ENCODE measurements at places on chromosomes 5 and 9.

DNA sequence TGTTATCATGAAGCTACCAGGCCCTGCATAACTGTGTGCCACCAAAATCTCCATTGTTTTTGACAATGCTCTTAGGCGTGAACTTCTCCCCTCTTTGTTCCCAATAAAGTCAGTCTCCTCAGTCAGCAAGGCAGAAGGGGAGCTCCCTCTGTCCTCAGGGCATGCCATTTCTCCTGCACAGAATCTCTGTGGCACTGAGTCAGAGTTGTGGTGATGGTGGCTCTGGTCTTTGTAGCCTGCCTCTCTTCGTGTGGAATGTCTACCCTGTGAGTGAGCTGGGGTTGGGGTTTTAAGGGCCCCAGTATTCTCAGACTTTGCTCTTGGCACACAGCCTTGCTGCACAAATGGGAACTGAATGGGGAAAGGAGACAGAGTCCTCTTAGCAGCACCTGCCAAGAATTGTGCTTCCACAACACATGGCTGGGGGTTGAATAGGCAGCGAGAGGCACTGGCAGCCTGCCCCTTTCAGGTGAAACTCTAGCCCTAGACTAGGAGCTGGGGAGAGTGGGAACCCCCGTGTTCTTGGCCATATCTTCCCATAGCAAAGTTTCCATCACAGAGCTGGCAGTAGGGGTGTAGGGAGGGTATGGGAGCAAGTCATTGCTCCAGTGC is 146.6 kb downstream of the SH3GL2 start:
- no peak for DNase-seq

GRCh38 chr9:136868644-136869043 is 2.5 kb upstream of the EDF1 start:
- no peak for DNase-seq

- no peak for DNase-seq
These were observed 62.0 kb upstream of the RNU6ATAC start for GRCh38 chr9:134226221-134226930.

DNA sequence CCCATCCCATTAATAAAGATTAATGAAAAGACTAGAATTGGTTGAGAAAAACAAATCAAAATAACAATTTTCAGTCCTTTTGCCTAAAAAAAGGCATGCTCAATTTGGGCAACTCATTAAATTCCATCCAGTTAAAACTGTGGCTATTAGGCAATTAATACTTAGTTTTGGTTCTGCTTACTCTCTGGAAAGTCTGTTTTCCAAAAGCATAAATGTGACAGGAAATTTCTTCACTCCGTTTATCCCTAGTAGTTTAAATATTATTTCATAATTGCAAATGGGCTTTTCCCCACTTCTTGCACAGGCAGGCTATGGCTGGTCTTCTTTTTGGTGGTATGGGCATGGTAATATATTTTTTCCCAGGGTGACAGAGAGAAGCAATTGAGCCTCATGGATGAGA is 373.3 kb upstream of the KLF4 start:
- DNase-seq: no peak

GRCh38 chr5:66057239-66057638 is 86.9 kb upstream of the SREK1 start:
- no peak for DNase-seq

DNA sequence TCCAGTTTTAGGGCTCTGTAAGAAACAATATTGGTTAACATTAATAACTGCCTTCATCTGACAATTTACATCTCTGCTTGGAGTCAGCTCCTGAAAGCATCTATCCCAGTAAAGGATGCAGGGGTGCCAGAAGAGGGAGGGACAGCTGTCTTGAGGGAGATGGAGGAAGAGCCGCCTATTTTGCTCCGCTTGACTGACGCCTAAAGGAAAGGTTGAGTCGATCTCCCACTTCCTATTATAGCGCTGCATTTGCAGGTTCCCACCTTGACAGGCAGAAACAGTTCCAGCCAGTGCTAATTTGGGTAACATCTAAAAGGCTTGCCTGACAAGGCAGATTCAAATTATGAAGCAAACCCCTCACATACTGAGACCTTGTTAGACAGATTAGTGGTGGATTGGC is 374.6 kb downstream of the SPATA31D1 start:
- no peak for DNase-seq

GRCh38 chr5:170327168-170327567 is 29.6 kb upstream of the LCP2 start:
- no peak for DNase-seq

- no peak for DNase-seq
These were observed 5.8 kb upstream of the PAIP2 start for GRCh38 chr5:139335811-139336210.

GRCh38 chr5:96088706-96089498 is 127.3 kb upstream of the ELL2 start:
- no peak for DNase-seq

GRCh38 chr9:126842977-126843799 is 17.3 kb upstream of the ZBTB34 start:
- DNase-seq: no peak

DNA sequence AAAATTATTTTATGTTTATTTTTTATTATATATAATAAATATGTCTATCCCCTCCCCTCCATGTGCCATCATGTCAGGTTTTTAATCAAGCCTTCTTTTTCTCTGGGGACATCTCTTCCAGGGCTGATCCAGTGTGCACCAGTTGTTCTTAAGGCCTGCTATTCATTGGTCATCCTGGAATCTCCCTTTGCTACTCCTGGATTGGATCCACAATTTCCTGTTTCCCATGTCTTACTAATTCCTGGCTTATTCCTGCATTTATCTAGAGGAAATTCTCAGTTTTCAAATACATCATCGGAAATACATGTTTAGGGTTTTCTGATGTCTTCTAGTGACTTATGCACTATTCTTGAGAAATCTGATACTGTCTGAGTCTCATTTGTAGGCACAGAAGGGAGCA is 56.8 kb downstream of the ANGPTL2 start:
- DNase-seq: no peak

DNA sequence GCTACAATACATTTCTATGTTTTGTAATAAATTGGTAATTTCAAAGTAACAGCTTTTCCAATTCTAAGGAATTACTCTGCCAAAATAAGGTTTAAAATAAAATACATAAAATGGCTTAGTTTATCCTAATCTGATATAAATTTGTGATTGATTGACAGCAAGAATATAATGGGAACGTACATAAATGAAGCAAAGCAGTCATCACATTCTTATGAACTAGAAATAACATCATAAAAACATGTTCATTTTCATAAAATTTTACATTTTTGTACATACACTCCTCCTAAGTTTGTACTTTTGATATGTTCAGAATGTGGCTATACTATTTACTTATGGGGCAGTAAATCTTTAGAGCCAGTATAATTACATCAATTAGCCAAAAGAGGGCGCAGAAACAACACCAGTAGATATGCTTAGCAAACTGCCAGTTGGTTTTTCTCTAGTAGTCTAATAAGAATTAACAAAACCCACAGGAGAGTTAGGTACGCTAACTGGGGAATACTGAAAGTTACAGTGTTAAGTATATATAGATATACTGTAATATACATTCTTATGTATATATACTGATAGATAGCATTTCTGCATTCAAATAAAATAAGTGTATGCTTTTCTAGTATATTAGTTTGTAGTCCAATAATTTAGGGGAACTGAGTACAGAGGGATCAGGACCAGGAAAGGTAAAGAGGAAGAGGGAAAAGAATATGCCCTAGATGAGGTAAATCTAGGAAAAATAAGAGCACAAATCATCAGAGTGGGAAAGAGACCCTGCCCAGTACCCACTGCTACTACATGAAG is 76.8 kb downstream of the ZDHHC21 start:
- DNase-seq: no peak

DNA sequence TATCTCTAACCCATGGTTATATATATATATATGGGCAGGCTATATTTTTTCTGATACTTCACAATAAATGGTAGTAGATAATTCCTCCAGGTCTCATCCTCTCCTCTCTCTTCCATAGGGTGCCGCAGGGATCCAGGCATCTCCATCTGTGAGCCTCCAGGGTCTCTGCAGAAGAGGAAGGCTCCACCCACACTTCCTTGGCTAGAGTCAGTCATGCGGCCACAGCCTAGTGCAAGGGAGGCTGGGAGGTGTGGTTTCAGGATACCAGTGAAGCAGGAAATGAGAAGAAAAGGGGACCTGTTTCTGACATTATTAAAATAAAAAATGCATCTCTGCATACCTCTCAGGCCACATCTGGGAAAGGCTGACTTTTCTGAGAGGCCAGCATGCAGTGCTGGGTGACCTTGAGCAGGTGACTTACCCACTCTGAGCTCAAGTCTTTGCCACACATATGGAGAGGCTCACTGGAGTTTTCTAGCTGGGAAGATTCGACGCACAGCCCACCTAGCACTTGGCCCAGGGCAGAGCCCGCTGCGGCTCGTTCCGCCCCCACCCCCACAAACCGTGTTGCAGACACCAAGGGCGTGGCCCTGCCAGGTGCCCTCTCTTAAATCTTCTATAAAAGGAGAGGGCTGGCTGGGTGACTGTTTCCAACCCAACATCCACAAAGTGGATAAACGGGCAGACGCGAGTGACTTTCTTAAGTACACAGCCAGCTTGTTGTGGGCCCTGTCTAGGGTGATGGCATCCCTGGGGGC is 47.9 kb downstream of the OLFM1 start:
- no peak for DNase-seq

DNA sequence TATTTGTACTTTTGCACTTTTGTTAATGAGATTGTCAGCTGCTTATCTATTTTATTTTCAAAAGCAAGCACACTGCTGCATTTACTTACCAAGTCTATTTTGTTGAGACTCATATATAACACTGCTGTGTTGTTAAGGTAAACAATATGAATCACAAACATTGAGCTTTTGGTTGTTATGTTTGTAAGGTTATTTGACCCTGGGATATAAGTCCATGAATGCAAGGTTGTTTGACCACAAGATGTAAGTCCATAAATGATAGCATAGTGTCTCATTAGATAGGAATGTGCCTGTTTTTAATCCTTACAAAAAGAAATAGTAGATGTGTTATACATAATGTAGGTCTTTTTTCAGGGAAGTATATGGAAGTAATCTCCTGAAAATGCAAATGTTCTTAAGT is 845.9 kb downstream of the CDH9 start:
- DNase-seq: no peak

DNA sequence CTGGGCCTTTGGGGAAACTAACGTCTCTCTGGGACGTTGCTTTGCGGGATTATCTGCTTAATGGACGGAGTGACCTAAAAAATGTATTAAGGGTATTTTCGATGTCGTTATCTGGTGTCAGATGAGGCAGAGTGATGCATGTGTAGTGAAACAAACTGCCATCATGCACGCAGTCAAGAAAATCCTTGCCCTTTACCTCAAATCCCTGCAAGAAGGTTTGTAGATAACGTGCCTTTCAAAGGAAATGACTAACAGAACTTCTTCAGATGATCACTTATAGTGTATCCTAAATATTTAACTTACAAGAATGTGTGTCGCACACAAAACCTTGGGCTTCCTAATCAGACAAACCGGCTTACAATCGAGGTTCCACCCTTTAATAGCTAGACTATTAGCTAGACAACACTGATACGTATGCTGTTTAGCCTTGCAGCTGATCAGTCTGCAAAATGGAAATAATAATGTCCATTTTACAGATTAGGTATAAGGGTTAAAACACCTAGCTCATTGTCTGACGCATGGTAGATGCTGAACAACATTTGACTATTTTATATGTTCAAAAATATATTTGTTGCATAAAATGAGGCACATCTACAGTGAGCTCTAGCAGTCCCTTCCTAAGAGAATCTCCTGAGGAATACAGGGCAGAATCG is 541 bp upstream of the TBCA start:
- DNase-seq: no peak

DNA sequence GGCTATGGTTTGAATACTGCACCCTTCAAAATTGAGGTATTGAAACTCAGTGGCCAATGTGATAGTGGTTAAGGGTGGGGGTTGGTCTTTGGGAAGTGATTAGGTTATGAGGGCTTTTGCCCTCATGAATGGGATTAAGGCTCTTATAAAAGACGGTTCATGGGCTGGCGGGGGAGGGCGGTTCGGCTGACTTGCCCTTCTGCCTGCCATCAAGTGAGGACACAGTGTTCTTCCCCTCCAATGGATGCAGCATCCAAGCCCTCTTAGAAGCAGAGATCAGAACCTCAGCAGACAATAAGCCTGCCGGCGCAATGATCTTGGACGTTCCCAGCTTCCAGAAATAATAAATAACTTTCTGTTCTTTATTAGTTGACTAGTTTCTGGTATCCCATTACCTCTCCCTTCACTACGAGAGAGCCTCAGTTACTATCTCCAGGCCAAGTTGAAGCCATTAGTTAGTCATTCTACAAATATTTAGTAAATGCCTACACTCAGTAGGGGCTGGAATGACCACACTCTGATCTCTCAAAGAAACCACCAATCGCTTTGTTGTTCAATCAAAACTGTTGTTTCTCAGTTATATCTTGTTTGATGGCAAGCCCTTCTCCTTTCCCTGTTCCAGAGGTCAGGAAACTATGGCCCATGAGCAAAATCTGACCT is 219.3 kb downstream of the TSSK1B start:
- no peak for DNase-seq

DNA sequence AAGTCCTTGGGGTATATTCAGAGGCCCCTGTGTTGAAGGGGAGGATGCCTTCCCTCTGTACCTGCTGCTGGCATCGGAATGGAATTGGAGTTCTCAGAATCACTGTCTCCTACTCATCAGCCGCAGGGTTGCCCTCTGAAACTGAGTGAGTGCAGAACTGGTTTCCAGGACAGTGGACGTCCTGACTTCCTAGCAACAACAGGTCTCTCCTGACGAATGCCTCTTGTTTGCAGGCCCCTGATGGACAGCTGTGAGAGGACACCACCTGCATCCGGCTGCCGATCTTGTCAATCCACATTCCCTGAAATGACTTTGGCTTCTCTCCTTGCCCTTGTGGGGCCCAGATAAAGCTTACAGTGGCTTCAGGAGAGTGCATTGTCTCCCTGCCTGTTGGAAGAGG is 274.5 kb downstream of the NSG2 start:
- no peak for DNase-seq

GRCh38 chr5:119353686-119354366 is 2.0 kb upstream of the TNFAIP8 start:
- DNase-seq: no peak

Data from effector CD4-positive, alpha-beta T cell (primary cell).